ENCODE measurements at places on chromosomes 13 and 19.

- no peak for DNase-seq
Measured at GRCh38 chr13:28540612-28541011, 45.7 kb upstream of the FLT1 start.

DNA sequence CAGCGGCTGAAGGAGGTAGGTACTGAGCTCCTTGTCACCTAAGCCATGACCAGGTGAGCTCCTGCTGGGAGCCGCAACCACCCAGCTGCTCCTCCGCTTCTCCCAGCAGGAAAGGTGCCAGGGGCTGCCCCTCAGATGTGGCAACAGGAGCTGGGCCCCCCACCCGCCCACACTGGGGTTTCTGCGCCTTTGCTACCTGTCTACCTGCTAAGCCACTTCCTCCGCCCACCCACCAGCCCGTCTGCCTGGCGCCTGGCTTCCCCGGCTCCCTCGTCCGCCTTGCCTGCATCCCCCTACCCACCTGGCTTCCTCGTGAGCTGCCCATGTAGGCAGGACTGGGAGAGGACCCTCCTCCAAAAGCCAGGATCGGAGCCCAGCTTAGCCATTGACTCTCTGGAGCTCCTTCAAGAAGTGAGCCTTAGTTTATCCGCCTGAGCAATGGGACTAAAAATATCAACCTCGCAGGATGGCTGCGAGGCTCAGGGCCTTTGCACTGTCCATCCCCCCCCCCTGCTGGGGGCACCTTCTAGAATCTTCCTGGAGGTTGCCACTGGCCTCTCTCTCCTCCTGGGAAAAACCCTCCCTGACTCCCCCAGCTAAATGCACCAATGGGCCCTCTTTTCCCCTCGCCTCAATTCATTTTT lies 55.8 kb upstream of the KLF2 start:
- peak; percentile 48 for DNase-seq

- DNase-seq = no peak
Measured at GRCh38 chr13:27657724-27658123, 36.0 kb downstream of the POLR1D start.

DNA sequence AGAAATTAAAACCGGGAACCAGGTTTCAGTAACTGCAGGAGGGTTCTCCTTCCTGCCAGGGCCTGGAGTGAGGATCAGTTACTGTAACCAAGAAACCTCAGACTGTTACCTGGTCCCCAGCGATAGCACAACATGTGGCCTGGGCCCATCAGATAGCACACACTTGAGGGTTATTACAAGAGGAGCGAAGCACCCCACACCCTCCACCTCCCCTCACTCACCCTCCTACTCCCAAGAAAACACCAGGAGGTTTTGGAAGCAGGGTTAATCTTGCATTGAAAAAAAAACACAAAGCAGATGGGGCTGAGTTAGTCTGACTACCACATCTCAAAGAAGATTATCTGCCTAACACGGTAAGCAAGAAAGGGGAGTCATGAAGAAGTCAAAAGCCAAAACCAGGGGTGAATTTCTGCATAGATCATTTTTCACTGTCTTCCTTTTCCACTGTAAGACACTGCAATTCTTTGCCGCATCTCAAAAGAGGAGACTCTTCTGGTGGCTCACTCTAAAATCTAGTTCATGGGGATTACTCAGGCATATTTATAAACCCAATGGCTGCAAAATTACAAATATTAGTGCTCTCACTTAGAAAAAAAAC lies 75.9 kb upstream of the DOCK9 start:
- no peak for DNase-seq

DNA sequence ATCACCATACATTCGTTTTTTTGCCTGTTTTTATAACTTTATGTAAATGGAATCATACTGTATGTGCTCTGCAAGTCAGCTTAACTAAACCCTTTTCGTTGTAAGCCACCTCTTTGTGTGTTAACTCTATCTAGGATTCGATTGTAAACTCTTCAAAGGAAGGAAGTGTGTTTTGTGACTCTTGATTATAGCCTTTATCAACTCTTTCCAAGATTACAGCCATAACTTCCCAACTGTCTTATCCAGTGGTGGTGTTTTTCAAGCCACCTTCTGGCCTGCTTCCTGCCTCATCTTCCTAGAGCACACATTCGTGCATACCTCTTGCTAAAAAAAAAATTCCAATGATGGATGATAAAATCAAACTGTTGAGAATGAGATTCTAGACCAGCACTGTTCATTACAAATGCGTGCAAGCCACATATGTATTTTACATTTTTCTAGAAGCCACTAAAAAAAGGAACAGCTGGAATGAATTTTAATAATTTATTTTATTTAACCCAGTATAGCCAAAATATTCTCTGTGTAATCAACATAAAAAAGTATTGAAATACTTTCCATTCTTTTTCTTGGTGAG lies 12.0 kb upstream of the FBXL3 start:
- no peak for DNase-seq

DNA sequence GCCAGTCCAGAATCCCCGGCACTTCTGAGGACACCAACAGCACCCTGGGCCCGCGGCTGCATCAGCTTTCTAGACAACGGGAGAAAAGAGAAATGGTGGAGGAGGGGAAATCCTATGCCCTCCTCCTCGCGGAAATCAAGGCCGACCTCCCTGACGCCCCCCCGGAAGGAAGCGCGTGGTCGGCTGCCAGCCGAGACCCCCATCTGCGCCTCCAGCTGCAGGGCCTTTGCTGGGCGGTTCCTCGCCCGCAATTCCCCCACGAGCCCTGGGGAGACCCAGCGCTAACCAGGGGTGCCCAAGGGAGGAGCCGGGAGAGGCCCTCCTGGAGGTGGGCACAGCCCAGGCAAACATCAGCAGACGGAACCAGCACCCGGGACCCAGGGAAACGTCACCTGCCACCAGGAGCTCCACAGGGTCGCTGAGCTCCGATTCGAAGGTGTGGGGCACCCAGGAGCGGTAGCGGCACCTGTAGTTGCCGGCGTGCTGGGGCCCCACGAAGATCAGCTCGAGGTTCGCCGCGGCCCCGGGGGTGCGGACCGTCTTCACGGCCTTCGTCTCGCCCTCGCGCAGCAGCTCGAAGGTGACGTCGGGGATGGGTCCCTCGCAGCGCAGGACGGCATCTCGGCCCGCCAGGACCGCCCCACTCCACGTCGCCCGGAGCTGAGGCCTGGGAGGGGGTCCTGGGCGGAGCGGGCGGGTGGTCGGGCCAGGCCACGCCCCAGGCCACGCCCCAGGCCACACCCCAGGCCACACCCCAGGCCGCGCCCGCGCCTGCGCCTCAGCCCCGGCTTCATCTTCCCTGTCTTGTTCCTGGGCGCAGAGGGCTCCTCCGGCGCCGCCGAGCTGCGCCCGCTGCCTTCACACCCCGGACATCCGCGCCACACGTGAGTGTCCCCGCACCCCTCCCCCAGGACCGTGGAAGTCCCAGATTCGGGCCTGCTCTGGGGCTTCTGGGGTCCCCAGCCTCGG lies 6.0 kb downstream of the A1BG start:
- peak; percentile 48 for DNase-seq

GRCh38 chr13:99956473-99957349 lies 14.9 kb downstream of the ZIC5 start:
- DNase-seq = no peak

- no peak for DNase-seq
Measured at GRCh38 chr19:8452446-8453123, 7.8 kb downstream of the HNRNPM start.

- DNase-seq = no peak
Measured at GRCh38 chr19:36245210-36246005, 30.5 kb downstream of the ZNF146 start.

- no peak for DNase-seq
Measured at GRCh38 chr13:94312511-94313216, 166.8 kb downstream of the DCT start.

DNA sequence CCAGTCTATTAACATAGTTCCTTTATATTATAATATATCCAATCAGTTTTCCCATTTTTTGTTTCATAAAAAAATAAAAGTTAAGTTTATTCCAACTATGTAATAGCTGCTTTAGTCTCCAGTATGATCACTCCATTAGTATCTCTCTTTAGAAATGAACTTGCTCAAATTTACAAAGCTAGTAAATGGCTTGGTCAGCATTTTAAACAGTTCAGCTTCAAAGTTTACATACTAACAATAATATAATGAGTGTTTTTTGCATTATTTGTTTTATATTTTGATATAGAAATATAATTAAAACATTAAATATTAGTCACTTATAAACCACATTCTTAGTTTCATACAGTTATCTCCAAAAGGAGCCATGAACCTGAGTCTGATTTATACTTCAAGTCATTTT lies 1073.8 kb downstream of the SLITRK5 start:
- no peak for DNase-seq

GRCh38 chr19:18473003-18473705 lies 35.2 kb upstream of the ISYNA1 start:
- no peak for DNase-seq

- DNase-seq = no peak
Measured at GRCh38 chr19:15253061-15253460, 20.8 kb upstream of the EPHX3 start.

DNA sequence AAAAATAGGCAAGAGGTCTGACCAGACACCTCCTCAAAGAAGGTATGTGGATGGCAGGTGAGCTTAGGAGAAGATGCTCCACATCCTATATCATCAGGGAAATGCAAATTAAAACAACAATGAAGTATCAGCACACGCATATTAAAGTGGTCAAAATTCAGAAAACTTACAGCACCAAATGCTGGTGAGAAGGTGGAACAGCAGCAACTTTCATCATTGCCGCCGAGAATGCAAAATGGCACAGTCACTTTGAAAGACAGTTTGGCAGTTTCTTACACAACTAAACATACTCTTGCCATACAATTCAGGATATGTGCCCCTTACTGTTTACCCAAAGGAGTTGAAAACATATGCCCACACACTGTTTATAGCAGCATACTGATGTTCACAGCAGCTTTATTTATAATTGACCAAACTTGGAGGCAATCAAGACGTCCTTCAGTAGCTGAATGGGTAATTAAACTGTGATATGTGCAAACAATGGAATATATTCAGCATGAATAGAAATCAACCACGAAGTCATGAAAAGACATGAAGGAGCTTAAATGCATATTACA lies 22.5 kb downstream of the OR10H4 start:
- DNase-seq = no peak

GRCh38 chr13:97976610-97977521 lies 23.4 kb downstream of the IPO5 start:
- DNase-seq = peak; percentile 34

- no peak for DNase-seq
Measured at GRCh38 chr19:13097033-13097462, 5.6 kb downstream of the LYL1 start.

- no peak for DNase-seq
Measured at GRCh38 chr19:8451885-8452284, 7.1 kb downstream of the HNRNPM start.

DNA sequence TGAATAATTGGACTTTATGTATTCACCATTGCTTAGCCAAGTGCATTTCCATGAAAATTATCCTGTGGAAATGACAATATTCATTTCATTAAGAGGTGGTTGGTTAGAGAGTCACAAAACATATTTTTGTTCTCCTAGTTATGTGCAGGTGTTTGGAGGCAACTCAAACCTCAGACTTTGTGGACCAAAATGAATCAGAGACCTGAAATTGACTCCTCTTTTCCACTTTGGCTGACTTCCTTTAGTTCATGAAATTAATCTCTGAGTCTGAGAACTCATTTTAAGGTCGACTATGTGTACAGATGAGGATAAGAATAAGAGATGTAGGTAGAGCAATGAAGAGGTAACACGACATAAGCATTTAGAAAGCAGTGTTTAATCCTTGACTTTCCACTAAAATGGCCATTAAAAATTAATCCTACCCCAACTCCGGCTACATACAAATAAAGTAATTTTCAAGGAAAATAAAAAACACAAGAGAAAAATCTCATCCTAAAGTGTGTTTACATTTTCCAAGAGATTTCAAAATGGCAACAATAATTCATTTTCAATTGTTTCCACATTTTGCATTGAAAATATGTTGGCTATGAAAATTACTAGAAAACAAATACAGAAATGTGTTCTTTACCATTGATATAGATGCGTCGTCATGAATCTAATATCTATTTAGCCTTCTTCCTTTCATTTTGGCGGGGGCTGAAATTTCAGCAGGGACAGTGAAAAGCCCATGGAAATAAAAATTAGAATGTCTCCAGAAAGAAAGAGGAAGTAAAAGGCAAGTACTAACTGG lies 185.4 kb upstream of the CSNK1A1L start:
- DNase-seq = no peak

DNA sequence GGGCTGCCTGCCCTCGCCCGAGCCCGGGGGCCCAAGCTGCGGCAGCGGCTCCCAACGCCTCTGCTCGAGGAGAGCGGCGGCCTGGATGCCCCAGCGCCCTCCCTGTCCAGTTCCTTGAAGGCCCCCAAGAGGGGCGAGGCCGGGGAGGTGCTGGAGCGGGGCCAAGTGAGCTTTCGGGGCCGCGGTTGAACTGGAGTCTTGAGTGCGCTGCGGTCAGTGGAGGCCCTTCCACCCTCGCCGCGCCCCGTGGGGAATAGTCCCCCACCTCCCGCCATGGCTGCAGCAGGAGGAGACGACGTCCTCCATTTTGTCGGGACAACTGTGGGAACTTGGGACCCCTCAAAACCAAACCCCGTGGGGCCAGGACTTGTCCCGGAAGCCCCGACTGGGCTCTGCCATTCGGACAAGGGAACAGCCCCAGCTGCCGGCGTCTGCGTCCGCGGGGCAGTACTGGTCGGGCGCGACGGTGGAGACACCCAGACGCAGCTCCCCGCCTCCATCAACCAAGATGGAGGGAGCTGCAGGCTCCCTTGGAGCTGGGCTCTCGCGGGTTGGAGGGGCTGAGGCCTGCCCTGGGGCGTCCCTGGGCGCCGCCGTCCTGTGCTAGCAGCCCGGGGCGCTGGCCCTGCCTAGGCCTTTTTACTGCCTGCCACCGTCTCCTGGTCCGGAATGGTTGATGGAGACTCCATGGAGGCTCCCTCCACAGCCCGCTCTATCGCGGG lies 736 bp upstream of the ZMYM5 start:
- peak; percentile 63 for DNase-seq

- peak; percentile 74 for DNase-seq
Measured at GRCh38 chr13:33610438-33611120, 207.4 kb upstream of the RFC3 start.

DNA sequence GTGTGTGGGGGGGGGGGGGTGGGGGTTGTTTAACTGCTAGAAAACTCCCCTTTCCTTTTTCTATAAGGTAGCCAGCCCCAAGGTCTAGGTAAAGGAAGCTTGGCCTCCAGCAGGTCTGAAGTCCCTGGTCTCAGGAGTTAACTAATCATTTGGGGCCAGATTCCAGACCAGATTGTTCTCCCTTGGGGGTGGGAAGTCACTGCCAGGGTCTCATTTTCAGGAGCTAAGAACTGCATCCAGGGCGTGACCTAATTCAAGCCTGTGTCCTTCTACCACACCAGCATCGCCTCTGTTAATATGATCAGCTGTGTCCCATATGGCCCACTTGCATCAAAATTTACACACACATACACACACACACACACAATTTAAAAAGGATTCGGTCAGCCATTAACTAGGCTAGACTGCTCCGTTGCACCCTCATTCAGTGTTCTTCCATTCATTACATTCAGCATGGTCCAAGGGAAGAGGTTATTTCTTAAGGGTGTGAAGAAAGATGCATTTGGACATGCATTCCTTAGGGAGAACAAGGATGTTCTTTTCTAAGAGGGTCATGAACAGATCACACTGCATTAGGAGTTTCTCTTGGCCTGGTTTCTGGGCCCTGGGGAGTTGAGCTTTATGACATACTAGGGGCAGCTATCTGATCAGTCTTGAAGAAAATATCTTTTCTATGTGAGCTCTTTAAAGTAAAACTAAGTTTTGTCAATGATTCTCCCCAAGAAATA lies 91.0 kb downstream of the FGF14 start:
- no peak for DNase-seq

All from stimulated activated naive CD4-positive, alpha-beta T cell treated with Interleukin-2 at 50 U/mL for 16 hours (primary cell).